NCI-H1417 (cell line): ENCODE measurements at places on chromosomes 6 and 20.

DNA sequence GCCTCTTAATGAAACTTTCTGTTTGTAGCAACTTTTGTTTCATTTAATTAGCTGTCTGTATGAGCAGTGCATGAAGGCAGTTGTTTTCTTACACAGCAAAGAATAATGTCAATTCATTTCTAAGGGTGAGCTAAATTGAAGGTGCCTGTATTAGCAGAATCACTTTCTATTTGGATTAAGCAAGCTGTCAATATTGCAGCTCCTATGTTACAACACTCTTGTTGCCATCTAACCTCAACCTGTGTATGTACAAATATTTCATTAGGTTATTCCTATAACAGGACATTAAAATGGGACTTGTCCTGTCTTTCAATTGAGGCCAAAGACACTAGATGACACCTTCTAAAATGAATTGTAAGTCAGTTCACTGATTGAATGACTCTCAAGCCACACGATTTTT, 647.5 kb downstream of the UTRN start:
- DNase-seq = no peak

DNA sequence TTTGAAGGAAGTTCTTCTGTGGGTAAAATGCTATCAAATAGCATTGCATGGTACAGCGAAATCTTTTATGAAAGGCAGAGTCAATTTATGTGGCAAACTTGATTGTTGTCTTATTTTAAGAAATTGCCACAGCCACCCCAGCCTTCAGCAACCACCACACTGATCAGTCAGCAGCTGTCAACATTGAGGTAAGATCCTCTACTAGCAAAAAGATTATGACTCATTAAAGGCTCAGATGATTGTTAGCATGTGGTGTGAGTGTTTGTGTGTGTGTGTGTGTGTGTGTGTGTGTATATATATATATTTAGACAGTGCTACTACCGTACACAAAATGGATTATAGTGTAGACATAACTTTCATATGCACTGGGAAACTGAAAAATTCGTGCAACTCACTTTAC, 27.8 kb downstream of the LRRN4 start:
- no peak for DNase-seq

GRCh38 chr20:7003598-7003997, 236.1 kb downstream of the BMP2 start:
- DNase-seq = no peak

DNA sequence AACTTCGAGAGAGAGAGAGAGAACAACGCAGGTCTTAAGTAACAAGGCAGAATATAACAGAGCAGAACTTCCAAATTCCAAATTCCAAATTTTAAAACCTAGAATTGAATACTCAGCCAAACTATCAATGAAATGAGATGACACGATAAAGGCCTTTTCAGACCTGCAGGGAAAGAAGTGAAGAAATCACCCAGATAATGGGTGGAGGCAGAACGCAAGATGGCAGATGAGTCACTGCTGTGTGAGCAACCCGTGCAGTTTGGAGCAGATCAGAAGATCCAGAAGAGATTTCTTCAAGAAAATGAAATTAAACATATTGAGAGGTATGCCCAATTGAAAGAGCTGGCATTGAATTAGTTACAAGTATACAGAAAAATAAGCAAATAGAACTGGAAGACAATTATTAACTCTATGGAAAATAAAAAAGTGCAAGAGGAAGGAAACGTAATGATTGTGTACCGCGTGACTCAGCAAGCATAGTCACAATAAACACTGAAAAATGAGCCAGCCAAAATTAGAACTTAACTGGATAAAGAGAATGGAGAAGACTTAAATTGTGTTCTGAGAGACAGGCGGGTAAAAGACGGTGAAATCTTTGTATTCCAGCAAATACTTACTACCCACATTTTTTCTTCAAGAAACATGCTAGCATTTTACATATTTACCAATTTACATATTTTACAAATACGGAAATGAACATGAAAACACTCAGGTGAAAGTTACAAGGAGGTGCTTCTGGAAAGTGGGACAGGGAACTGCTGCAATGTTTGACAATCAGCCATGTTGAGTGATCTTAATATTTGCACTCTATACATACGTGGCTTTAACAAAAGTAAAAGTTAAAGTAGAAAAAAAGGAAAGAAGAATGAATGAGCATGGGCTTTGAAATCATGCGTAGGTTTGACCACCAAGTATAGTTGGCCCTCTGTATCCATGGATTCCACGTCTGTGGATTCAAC, 87.9 kb upstream of the CDYL start:
- no peak for DNase-seq

GRCh38 chr20:23094927-23095326, 8.8 kb upstream of the CD93 start:
- DNase-seq = no peak

GRCh38 chr6:134410541-134410940, 92.6 kb upstream of the SGK1 start:
- DNase-seq = no peak

DNA sequence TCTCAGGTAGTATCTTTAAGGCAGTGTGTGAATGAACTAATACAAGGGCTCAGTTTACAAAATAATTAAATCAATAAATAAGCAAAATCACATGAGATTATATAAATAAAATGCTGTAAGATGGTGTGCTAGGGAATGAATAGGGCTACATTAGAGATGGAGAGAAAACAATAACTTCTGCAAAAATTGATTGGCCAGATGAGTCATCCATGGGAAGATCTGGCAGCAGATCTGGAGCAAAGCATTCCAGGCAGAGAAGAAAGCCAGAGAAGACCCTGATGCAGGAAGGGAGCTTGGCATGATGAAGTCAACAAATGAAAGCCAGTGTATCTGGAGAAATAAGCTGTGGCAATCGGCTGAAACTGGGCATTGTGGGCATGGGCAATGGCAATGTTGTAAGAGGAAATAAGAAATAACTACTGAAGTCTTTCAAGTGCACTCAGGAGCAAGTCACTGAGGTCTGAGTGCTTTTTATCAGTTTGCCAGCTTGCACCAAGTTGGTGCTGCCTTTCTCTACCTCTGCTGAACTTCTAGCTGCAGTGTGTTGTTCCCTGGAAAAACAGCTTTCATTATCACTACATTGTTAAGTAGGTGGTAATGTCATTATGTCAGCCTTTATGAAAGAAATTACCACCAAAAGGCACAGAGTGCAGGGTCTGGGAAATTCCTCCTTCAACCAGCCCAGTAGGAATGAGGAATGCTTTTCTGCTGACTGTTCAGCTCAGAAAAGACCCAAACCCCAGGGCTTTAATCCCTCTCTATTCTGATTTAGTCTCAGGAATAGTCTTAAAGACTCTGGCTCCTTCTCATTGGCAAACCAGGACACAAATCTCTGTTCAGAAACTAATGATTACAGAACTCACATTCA, 231.6 kb downstream of the HTR1B start:
- DNase-seq = no peak

DNA sequence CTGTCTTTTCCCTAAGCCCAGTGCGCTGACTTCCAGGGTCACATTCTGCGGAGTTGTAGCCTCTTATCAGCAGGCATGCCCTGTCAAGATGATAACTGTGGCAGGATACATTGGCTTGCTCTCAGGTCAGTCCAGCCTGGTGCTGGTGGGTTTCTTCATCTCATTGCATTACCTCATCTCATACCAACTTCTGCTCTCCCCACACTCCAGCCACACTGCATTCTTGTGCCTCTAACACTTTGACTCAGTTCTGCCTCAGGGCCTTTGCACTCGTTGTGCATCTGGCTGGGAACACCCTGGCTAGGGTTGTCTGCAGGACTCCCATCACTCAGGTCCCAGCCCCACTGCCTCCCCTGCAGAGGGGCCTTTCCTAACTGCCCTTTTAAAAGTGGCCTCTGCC, 110.3 kb upstream of the BACH2 start:
- DNase-seq = no peak
